ENCODE measurements at places on chromosomes 12 and 14. TPM values are rescaled to one million over a fixed set of nuclear protein-coding genes. Genes with fewer than 3 reads are reported as not detected.
A peak's percentile ranks its signal among the peaks of the same experiment; 100 is the strongest.

- H3K36me3 ChIP-seq, result no peaks in the 10 kb centered on the region
- no peaks in the 10 kb centered on the region for H3K27me3 ChIP-seq
- no peaks in the 10 kb centered on the region for H3K4me1 ChIP-seq
- H3K27ac ChIP-seq, result no peak overlapping the region
These were observed 428.3 kb downstream of the TMTC2 start for GRCh38 chr12:83114966-83115365.

- DNase-seq, result no peak
- no peaks in the 10 kb centered on the region for H3K27me3 ChIP-seq
- no peak overlapping the region for H3K4me3 ChIP-seq
- H3K27ac ChIP-seq, result no peak overlapping the region
- H3K4me1 ChIP-seq, result no peaks in the 10 kb centered on the region
These were observed 443.0 kb downstream of the NPAS3 start for GRCh38 chr14:33381717-33382116.

DNA sequence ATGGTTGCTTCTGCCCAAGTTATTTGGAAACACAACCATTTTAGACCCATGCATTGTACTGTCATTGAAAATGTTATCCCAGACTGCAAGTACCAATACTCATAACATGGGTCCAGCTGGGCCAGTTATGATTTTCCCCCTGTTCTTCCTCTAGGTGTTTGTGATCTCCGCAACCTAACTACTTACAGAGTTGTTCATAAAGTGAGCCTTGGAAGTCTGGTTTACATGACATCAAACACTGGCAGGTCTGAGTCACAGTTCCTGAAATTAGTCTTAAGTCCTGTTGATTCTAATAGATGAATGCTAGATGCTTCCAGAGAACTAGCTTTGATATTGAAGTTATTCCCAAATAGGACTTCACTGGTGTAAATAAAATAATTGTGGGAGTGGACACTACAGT is 487.0 kb downstream of the MED13L start:
- peaks cover 4% of the 10 kb centered on the region for H3K27me3 ChIP-seq
- DNase-seq, result no peak
- H3K36me3 ChIP-seq, result no peaks in the 10 kb centered on the region
- no peak overlapping the region for H3K4me3 ChIP-seq
- H3K27ac ChIP-seq, result no peak overlapping the region

Gene P2RX2
- not detected for total RNA-seq

Gene KRT74
- total RNA-seq, result not detected

Gene REM2
- total RNA-seq, result 0.05 TPM

DNA sequence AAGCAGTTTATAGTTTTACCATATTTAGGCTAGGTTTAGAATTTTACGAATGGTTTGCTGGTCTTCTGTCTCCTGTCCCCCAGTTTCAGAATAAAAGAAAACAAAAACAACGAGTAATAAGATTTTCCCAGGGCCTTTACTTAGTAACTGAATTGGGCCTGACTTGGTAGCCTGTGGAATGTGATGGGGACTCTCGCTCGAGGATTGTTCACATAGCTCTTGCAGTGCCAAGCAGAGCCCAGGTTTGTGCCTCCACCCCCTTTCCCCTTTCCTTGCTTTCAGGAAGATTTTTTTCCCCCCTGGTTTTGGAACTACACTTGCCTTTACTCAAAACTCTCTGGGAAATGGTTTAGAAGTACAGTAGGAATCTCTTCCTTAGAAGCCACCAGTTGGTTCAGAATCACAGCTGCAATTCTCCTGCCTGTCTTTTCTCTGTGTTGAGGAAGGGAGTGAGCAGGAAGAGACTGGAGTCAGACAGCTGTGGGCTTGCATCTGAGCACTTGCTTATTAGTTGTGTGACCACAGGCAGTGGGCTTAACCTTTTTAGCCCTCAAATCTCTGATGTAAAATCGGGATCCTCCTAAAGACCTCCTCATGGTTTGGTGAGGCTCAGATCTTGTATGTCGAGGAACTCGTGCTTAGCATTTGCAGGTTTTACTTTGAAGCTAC is 501.2 kb downstream of the PCNX1 start:
- peak; percentile 19 for DNase-seq
- no peaks in the 10 kb centered on the region for H3K27me3 ChIP-seq
- H3K4me3 ChIP-seq, result no peak overlapping the region
- H3K4me1 ChIP-seq, result peaks cover 27% of the 10 kb centered on the region
- no peak overlapping the region for H3K27ac ChIP-seq
